ENCODE measurements at places on chromosomes 6 and 20.
A peak's percentile ranks its signal among the peaks of the same experiment; 100 is the strongest.

DNA sequence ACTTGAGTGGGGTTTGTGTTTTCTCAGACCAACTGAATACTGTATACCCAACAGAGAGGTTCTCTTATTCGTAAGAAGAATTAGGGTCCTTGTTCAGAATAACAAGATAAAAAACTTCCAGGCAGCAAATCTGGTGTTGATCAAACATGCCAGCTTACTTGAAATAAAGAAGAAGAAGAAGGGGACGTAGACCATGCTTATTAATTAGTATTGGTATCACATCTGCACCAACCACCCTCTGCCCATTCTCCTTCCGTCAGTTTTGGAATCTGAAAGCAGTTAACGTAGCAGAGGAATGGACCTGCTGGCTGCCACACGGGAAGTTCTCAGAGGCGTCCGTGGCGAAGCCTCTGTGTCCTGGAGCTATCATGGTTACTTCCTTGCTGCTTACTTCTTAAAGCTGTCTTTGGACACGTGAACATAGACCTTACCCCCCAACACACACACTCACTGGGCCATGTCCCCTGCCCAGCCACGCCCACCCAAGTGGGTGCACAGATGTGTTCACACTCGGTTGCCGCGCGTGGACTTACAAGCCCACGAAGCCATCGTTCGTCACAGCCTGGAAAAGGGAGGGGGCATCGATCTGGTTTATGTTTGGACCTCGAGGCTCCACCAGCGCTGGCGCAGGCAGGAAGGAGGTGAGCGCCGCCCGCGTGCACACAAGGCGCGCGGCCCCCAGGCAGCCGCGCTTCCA is 4.1 kb upstream of the DLL1 start:
- peak; percentile 51 for DNase-seq

- DNase-seq, result peak; percentile 88
Measured at GRCh38 chr6:38673397-38674165, 29.4 kb downstream of the GLO1 start.

- no peak for DNase-seq
Measured at GRCh38 chr20:55386686-55387085, 618.6 kb downstream of the CBLN4 start.

DNA sequence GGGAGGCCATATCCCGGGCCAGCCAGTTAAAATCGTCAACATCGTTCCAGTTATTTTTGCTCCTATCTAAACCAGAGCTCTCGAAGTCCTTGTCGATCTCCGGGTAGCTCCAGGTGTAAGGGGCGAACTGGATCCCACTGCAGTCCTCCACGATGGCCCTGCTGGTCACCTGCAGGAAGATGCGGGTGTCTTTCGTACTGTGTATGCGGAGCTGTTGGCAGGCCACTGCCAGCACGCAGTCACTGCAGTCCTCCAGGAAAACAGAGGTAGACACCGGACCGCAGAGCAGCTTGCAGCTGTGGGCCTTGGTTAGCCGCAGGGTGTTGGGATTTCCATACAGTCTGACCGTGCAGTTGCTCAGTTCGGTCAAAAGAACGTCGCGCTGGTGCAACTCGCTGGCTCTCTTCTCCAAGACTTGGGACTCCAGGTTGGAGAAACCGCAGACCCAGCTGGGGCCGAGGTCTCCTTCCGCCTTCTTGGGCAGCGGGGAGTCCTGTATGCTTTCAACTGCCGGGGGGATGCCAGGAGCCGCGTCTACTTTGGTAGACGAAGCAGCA is 742 bp downstream of the TBCC start:
- DNase-seq, result peak; percentile 53

DNA sequence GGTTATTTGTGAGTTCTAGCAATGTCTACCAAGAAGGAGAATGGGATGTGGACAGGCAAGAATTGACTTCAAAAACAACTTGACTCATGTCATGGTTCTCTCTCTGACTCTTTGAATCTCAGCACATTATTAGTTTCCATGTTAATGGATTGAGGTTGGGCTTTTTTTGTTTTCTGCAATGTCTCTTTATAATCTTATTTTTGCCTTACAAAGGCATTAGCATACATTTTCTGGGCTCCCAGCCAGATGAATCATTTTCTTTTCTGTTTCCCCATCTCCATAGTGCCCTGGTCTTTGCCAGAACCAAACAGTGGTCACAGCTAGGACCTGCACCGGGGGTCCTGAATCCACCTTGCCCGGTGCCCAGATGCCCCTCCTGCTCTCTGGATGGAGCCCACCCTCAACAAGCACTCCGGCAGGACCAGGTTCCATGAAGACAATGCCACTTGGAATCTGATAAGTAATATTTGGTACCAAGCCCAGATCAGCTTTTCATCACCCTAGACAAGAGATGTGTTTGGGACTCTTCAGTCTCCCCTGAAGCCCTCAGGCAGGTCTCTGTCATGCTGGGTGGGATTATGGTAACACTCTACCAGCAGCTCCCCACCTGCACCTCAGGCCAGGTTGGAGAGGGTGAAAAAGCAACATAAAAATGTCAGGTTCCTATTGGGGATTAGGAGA is 266.7 kb upstream of the SULF2 start:
- no peak for DNase-seq

DNA sequence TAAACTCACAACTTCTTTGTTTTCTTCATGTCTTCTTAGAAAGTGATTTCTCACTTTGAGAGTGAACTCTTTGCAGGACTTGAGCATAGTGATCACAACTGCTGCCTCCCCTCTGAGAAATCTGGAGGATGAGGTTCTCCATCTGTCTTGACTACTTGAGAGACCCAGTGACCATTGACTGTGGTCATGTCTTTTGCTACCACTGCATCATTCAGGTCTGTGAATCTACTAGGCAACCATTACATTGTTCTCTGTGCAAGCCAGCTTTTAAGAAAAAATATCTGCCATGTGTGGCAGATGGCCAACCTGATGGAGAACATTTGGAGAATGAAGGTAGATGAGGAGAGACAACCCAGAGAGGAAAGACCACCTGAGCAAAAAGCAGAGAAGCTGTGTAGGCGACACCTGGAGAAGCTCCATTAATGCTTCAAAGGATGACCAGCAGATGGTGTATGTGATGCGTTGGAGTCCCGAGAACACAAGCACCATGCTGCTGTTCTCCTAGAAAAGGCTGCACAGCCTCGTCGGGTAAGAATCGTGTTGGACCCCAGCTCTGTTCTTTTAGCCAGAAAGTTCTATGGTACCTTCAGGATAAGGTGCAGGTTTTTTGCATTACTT is 25.1 kb upstream of the TRIM26 start:
- no peak for DNase-seq

DNA sequence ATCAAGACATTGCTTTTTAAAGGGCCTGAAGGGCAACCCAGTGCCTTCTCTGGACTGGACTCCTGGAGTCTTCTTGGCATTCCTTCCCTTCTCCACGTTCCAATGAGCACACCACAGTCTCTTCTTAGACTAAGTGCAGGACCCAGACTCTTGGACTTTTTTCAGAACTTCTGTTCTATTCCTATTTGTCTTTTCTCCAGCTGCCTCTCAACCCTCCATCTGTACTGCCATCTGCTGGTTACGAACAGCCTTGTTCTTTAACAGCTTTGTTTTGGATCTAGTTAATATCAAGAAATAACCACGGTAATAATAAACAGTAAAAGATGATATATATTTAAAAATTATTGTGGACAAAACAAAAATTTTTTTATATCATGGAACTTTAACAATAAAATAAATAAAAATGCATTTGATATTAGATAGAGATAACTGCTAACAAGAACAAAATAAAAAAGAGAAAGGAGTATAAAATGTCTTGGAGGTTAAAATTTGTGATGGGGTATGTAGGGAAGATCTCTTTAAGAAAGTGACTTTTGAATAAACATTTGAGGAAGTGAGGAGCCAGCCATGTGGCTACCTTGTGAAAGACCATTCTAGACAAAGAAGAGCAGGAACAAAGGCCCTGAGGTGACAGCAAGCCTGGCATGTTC is 105.1 kb upstream of the HCRTR2 start:
- DNase-seq, result peak; percentile 69

DNA sequence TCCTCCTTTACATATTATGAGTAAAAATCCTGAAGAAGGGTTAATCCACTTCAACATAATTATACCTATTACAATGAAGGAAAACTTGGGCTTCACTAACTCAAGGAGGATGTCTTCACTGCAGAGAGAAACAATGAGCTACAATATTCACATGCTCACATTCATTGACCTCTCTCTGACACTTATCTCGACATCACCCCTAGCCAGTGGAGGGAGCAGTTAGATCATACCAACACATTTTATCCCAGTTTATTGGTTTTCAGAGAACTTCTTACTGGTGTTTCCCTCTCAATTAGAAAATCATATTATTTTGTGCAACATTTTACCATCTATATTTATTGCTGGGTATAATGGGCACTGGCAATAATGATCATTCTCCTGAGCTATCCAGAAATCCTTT is 646.5 kb downstream of the TENT5A start:
- DNase-seq, result peak; percentile 2

DNA sequence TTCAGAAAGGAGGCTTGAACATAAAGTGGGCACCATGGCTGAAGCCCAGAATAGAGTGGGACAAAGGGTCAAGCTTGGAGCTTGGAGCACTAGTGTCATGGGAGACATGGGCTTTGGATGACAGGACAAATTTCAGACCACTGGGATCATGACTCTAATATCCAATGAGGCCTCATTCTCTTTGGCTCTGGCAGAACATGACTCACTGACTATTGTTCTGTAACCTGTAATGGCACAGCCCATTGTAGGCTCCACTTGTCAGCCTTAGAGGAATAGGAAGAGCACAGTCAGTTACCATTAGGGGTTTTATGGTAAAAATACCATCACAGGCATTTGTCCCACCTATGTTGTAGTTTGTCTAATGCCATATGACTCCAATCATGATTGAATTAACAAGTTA is 34.0 kb upstream of the MMS22L start:
- DNase-seq, result no peak

DNA sequence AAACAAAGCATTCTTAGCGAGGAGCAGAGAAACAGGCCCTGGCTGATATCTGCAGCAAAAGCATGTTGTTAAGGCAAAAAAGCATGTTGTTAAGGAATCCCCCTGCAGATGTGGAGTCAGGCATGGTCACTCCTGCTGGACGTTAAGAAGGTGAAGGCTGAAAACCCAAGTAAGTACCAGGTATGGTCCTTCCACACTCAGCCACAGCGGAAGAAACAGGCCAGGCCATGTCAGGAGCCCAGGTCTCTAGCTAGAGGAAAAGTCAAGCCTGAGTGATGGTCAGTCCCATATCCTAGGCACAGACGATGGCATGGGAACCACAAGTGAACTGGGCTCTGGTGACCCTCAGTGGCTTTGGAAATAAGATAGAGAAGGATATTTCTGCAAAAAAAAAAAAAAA is 32.5 kb upstream of the MAS1L start:
- DNase-seq, result no peak

- no peak for DNase-seq
Measured at GRCh38 chr6:41222045-41222444, 6.1 kb upstream of the TREML4 start.

- no peak for DNase-seq
Measured at GRCh38 chr20:8161264-8162071, 29.4 kb downstream of the PLCB1 start.

GRCh38 chr6:106216527-106216926 is 109.0 kb downstream of the ATG5 start:
- DNase-seq, result no peak

GRCh38 chr20:44738813-44739477 is 6.7 kb upstream of the KCNK15 start:
- peak; percentile 43 for DNase-seq

GRCh38 chr6:117432273-117432672 is 6.5 kb upstream of the ROS1 start:
- DNase-seq, result no peak

- no peak for DNase-seq
Measured at GRCh38 chr6:17313971-17314370, 32.8 kb downstream of the RBM24 start.

GRCh38 chr6:71603021-71603420 is 283.3 kb upstream of the RIMS1 start:
- no peak for DNase-seq

- DNase-seq, result no peak
Measured at GRCh38 chr20:1832634-1833033, 62.6 kb upstream of the SIRPA start.

DNA sequence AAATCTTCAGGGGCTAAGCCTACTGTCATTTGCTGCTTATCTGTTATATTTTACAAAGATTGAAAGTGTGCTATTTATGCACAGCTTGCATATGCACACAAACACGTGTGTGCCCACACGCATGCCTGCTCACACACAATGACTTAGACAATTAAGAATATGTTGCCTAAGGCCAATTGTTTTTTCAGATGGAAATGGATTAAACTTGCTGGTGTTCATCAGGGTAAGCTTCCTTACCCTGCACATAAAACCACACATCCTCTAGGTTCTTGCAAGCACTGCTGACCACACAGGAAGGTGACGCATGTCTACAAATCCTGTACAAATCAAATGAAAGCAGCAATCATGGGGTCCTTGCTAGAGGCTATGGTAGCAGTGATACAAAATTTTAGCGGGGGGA is 58.4 kb downstream of the GJA10 start:
- DNase-seq, result peak; percentile 60

DNA sequence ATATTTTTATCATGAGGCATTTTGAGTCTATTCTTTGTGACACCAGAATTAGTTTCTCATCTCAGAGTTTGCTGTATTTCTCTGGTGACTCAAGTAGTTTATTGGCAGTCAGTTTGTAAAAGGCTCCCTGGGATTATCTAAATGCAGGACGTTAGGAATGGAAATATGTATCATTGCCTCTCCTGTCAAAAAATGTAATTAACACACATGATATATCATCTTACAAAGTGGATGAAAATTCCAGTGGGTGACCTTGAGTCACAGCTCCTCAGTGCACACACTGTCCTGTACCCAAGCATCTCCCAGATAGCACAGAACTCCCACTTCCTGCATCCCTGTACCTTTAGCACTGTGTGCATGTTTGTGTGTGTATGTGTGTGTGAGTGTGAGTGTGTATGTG is 258.6 kb downstream of the LAMA2 start:
- no peak for DNase-seq

- DNase-seq, result no peak
Measured at GRCh38 chr6:16108921-16109658, 19.8 kb upstream of the MYLIP start.

GRCh38 chr6:127118298-127119101 is at the start of gene RSPO3:
TSS of gene RSPO3 (plus strand) at chr6:127118671. CDS start at chr6:127119193, 522 bp downstream.
- DNase-seq, result peak; percentile 7
